ENCODE measurements at places on chromosomes 4 and X. TPM values are rescaled to one million over a fixed set of nuclear protein-coding genes. Genes with fewer than 3 reads are reported as not detected.

The COL25A1 gene
- total RNA-seq = 0.65 TPM

The SPANXB1 gene
- 0.65 TPM for total RNA-seq

The UPF3B gene
- total RNA-seq = 4.8 TPM

The ARHGAP24 gene
- 9.9 TPM for total RNA-seq

The AREG gene
- total RNA-seq = 149 TPM

The FAM184B gene
- total RNA-seq = 0.17 TPM

DNA sequence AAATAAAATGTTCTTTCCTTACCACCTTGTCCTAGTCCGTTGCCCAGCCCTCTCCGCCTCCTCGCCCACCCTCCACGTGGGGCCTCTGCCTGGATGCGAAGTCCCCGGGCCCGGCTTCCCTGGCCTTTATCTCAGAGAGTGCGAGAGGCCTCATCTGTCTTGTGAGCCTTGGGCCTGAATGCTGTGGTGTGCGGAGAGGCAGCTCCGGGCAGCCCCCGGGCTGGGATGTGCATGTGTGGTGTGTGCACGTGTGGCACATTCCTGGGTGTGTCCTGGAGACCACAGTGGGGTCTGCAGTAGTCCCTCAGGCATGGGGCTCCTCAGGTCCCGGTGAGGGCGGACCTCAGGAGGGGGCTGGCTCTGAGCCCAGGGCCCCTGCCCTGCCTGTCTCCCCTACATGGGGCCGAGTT is 31.4 kb downstream of the DOK7 start:
- no peak for DNase-seq

- no peak for DNase-seq
These were observed 48.0 kb upstream of the TMEM131L start for GRCh38 chr4:153418121-153418520.

DNA sequence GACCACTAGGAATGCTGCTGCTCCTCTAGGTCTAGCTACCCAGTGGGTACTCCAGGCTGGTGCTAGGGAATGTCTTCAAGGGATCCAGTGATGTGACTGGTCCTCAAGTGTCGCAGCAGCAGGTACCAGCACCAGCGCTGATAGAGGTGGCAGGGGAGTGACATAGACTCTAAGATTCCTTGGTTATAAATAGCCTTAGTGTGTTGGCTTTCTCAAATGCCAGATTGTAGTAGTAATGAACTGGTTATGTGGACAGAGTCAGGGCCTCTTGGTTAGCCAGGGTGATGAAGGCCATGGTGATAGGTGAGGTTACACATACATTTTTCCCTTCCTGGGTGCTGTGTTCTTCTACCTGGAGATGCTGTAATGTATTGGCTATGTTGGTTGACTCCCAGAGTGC is 38.3 kb downstream of the DCLK2 start:
- no peak for DNase-seq

- no peak for DNase-seq
These were observed 379.5 kb downstream of the ZIC3 start for GRCh38 chrX:137945470-137945869.

- DNase-seq = no peak
These were observed 448.6 kb downstream of the PCDH18 start for GRCh38 chr4:137083571-137084135.

DNA sequence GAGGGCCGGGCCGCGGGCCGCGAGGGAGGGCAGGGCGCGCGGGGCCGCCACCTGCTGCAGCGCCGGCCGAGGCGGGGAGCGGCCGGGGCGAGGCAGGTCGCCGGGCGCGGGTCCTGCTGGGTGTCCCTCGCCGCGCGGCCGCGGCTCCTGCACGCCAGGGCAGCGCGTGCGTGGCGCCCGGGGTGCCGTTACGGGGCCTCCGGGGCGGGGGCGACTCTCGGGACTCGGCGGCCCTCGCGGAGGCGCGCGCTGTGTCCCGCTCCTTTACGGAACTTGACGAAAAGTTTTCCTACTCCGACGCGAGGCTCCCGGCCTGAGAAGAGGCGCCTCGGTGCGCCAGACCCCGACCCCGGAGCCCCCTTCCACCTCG is 329 bp downstream of the TBC1D14 start:
- no peak for DNase-seq

DNA sequence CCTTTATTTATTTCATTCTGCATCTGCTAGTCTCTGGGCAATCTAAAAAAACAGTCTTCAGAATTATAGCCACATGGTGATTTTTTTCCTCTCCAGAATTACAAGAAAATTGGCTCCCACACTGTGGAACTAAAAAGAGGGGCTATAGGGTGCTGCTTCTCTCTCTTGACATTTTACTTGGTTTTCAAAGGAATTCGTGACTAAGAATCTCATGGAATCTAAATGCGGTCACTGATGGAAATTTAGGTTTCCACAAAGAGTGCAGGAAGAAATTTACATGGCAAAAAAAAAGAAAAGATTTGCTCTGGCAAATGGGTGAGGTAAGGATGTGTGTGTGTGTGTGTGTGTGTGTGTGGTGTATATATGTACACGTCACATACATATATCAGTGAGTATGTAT is 10.2 kb downstream of the ATXN3L start:
- no peak for DNase-seq

DNA sequence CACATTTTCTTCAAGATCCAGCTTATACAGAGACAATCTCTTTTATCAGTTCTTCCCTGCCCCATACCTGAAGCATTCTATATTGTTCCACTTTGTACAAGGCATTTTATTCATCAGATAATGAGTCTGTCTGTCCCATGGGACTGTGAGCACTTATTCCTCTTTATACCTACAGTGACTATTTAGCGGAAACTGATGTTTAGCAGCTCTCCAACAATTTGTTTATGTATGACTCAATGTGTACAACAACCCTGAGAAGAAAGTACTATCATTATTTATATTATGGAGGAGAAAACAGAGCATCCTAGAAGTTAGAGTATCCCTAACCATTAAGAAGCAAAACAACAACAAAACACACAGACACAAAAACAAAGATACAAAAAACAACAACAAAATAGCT is 306.5 kb downstream of the PRDM5 start:
- DNase-seq = no peak

- no peak for DNase-seq
These were observed 311.2 kb upstream of the GATB start for GRCh38 chr4:152072001-152072485.

- no peak for DNase-seq
These were observed 19.9 kb downstream of the MAN2B2 start for GRCh38 chr4:6594826-6595355.

DNA sequence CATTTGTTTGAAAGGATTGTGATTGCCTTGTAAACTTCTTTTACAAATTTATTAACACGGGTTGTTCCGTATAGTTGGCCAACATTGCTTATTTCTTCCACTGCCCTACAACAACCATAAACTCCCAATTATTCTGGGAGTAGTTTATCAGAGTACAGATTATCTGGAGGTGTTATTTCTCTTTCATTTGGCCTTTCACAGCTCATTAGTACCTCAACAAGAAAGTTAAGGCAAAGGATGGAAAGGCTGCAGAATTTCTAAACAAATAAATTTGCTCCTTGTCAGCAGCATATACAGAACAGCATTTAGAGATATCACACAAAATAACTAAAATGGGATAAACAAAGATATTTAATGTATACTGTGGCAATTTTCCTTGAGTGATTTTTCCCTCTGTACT is 548.8 kb downstream of the DMD start:
- DNase-seq = no peak
